ENCODE measurements at places on chromosomes 3 and 15. TPM values are rescaled to one million over a fixed set of nuclear protein-coding genes. Genes with fewer than 3 reads are reported as not detected.

GRCh38 chr3:172106989-172107388 is 67.6 kb downstream of the FNDC3B start:
- H3K4me1 ChIP-seq = peaks cover 66% of the 10 kb centered on the region
- no peak overlapping the region for H3K4me3 ChIP-seq
- H3K27ac ChIP-seq = peak overlapping the region; percentile 64
- peaks cover 10% of the 10 kb centered on the region for H3K36me3 ChIP-seq
- no peaks in the 10 kb centered on the region for H3K27me3 ChIP-seq

DNA sequence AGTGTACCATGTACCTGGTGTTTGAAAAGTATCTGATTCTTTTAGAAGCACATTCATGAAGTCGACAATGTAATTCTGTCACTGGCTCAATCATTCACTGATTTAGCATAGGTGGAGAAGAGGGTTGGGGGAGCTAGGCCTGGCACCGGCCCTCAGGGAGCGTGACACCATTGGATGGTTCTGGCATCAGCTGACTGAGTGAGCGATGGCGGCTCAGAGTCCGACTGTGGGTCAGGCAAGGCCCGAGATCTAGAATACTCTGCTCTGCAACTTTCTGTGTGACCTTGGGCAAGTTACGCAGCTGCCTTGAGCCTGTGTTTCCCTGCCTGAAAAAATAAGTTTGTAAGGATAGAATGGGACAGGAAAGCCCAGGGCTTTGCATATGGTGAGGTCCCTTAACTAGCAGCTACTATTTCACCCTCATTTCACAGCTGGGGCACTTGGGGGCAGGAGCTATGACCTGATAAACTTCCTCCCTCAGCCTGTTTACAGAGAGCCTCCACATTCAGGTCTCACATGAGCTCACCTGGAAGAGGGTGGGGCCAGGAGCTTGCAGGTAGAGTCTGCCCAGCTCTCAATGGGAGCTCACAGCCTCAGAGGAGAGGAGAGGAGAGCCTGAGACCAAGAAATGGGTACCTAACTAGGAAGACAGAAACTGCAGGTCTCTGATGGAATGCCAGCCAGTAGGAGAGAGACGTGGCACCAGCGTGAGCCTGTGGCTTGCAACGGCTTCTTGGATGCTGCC is 153.7 kb upstream of the TLE3 start:
- no peak overlapping the region for H3K27ac ChIP-seq
- H3K4me3 ChIP-seq = no peak overlapping the region

GRCh38 chr3:123481722-123482457 is 33.0 kb upstream of the ADCY5 start:
- H3K36me3 ChIP-seq = no peaks in the 10 kb centered on the region
- peaks cover 9% of the 10 kb centered on the region for H3K4me1 ChIP-seq
- H3K27ac ChIP-seq = no peak overlapping the region
- H3K4me3 ChIP-seq = no peak overlapping the region

DNA sequence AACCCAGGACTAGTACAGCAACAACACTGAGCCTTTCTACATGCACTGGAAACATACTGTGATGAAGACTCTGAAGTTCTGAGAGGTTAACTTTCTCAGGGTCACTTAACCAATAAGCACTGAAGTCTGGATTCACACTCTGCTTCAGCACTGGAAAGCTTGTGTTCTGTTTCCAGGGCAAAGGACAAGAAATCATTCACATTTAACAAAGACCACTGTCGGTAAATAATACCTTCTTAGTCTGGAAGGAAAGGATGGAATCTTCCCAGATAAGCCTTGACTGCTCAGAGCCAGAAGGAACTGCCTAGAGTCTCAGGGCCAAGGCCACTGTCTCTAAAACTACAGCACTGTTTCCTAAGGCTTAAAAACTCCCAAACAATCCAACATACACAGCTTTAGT is 4.3 kb upstream of the GLYCTK start:
- H3K36me3 ChIP-seq = no peaks in the 10 kb centered on the region
- H3K4me3 ChIP-seq = peak overlapping the region; percentile 72
- H3K27ac ChIP-seq = no peak overlapping the region
- no peak for DNase-seq
- H3K27me3 ChIP-seq = no peaks in the 10 kb centered on the region
- peaks cover 24% of the 10 kb centered on the region for H3K4me1 ChIP-seq

DNA sequence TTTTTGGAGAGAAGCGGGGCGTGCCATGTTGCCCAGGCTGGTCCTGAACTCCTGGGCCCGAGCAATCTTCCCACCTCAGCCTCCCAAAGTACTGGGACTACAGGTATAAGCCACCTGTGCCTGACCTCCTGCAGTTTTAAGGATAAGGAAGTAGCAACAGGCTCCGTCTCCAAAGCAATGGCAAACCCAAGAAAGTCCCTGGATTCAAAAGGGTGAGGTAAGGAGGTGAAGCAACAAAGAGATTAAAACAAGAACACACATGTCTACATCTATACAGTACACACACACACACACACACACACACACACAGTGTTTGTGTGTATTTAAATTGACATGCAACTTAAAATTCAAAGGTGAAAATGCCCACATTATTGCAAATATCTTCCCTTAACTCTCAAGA is 58.9 kb downstream of the ABCC5 start:
- peaks cover 10% of the 10 kb centered on the region for H3K36me3 ChIP-seq
- peaks cover 11% of the 10 kb centered on the region for H3K4me1 ChIP-seq
- no peak overlapping the region for H3K27ac ChIP-seq
- DNase-seq = no peak
- no peaks in the 10 kb centered on the region for H3K27me3 ChIP-seq

DNA sequence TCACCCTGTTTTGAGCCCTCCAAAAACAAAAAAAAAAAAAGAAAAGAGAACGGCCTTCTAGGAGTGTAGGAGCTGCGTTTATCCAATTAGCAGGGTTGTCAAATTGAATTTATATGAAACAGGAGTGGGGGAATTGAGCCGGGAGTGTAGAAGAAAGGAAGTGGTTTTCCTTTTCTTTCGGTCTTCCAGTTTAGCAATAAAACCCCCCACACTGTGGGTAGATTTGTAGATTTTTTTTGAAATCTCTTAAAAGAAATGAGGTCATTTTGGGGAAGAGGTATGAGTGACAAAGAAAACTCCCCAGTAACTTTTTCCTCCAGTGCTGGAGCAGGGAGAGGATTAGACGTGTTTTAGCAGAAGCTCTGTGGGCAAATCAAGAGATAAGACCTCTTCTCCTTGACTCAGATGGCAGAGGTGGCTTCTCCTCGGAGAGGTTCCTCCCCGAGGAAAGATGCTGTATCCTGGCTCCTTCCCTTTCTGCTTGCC is 30.8 kb downstream of the BOC start:
- H3K4me3 ChIP-seq = peak overlapping the region; percentile 89
- peaks cover 10% of the 10 kb centered on the region for H3K36me3 ChIP-seq

- no peaks in the 10 kb centered on the region for H3K27me3 ChIP-seq
- peaks cover 23% of the 10 kb centered on the region for H3K4me1 ChIP-seq
- no peak overlapping the region for H3K4me3 ChIP-seq
- no peak for DNase-seq
- H3K36me3 ChIP-seq = peaks cover 7% of the 10 kb centered on the region
These were observed 19.1 kb downstream of the ARMC8 start for GRCh38 chr3:138206196-138206595.

- H3K36me3 ChIP-seq = no peaks in the 10 kb centered on the region
- peaks cover 11% of the 10 kb centered on the region for H3K27me3 ChIP-seq
- H3K27ac ChIP-seq = no peak overlapping the region
- no peak for DNase-seq
These were observed 466.6 kb downstream of the IL5RA start for GRCh38 chr3:2643606-2644005.

- DNase-seq = no peak
- H3K4me3 ChIP-seq = no peak overlapping the region
- no peak overlapping the region for H3K27ac ChIP-seq
- H3K36me3 ChIP-seq = no peaks in the 10 kb centered on the region
These were observed 175.2 kb upstream of the ZPLD1 start for GRCh38 chr3:102259663-102260062.

DNA sequence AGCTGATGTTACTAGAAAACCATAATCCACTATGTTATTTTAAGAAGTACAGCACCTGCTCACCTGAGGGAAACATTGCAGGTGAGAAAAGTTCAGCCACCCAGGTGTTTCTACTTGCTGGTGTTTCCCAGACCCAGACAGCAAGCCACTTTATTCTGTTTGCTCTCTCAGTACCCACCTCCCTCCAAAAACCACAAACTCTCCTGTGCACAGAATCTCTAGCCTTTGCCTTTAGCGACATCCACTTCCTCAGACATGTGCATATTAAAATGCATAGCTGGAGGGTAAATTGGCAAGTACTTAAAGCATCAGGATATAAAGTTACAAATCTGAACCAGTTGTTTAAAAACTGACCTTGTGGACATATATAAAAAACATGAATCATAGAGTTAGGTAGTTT is 36.7 kb downstream of the VGLL3 start:
- H3K27ac ChIP-seq = no peak overlapping the region
- no peaks in the 10 kb centered on the region for H3K36me3 ChIP-seq
- H3K4me3 ChIP-seq = no peak overlapping the region

DNA sequence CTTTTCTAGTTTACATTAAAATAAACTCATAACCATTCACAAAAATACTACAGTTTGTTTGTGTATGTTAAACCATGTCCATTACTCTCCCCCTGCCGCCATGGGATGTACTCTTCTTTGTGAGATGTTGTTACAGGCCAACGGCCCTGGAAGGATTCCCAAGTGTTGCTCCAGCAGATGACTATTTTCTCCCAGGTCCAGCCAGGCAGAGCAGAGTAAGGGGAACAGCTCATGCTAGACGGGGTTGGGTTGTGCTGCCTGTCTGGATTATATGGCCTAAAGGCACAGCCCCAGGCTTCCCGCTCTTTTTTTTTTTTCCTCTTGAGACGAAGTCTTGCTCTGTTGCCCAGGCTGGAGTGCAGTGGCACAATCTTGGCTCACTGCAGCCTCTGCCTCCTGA is 24.5 kb upstream of the SLCO2A1 start:
- no peak overlapping the region for H3K27ac ChIP-seq
- peaks cover 30% of the 10 kb centered on the region for H3K4me1 ChIP-seq
- DNase-seq = no peak
- no peaks in the 10 kb centered on the region for H3K36me3 ChIP-seq

GRCh38 chr3:43248185-43248583 is 38.2 kb upstream of the SNRK start:
- no peak for DNase-seq
- no peak overlapping the region for H3K4me3 ChIP-seq
- H3K27ac ChIP-seq = no peak overlapping the region

- peaks cover 14% of the 10 kb centered on the region for H3K4me1 ChIP-seq
- no peak overlapping the region for H3K4me3 ChIP-seq
- H3K27ac ChIP-seq = peak overlapping the region; percentile 32
- H3K36me3 ChIP-seq = peaks cover 10% of the 10 kb centered on the region
These were observed 5.9 kb upstream of the ITPKA start for GRCh38 chr15:41487802-41488201.

GRCh38 chr3:32937331-32937730 is 14.1 kb upstream of the CCR4 start:
- H3K4me1 ChIP-seq = no peaks in the 10 kb centered on the region
- no peak for DNase-seq
- H3K27ac ChIP-seq = no peak overlapping the region
- no peak overlapping the region for H3K4me3 ChIP-seq

- H3K27me3 ChIP-seq = no peaks in the 10 kb centered on the region
- H3K27ac ChIP-seq = no peak overlapping the region
- H3K4me3 ChIP-seq = no peak overlapping the region
- no peaks in the 10 kb centered on the region for H3K36me3 ChIP-seq
- DNase-seq = no peak
- H3K4me1 ChIP-seq = peaks cover 12% of the 10 kb centered on the region
These were observed 80.0 kb downstream of the ATP10A start for GRCh38 chr15:25783134-25783533.

GRCh38 chr3:12522721-12523120 is 22.6 kb downstream of the MKRN2OS start:
- no peaks in the 10 kb centered on the region for H3K27me3 ChIP-seq
- peaks cover 26% of the 10 kb centered on the region for H3K36me3 ChIP-seq
- no peak overlapping the region for H3K4me3 ChIP-seq
- no peak overlapping the region for H3K27ac ChIP-seq
- no peak for DNase-seq

DNA sequence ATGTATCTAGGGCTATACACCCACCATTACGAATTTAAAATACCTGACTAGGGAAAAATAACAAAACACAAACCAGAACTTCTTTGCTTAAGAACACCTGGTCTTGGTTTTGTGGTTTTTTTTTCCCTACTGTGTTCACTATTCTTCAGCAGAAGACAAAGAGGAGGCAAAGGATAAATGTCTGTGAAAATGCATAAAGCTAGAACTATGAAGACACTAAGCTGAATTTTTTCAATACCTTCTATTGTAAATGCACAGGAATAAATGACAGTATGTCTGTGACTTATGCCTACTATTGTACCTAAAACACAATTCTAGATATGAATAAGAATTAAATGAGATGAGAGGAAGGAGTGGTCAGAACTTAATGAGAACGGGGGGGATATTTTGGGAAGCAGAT is 86.9 kb downstream of the TBL1XR1 start:
- H3K27ac ChIP-seq = no peak overlapping the region
- DNase-seq = no peak
- H3K4me1 ChIP-seq = peaks cover 42% of the 10 kb centered on the region
- no peaks in the 10 kb centered on the region for H3K27me3 ChIP-seq

- H3K4me3 ChIP-seq = no peak overlapping the region
- H3K4me1 ChIP-seq = peaks cover 23% of the 10 kb centered on the region
- H3K36me3 ChIP-seq = no peaks in the 10 kb centered on the region
- DNase-seq = no peak
These were observed 11.8 kb downstream of the OXSR1 start for GRCh38 chr3:38177181-38177580.

DNA sequence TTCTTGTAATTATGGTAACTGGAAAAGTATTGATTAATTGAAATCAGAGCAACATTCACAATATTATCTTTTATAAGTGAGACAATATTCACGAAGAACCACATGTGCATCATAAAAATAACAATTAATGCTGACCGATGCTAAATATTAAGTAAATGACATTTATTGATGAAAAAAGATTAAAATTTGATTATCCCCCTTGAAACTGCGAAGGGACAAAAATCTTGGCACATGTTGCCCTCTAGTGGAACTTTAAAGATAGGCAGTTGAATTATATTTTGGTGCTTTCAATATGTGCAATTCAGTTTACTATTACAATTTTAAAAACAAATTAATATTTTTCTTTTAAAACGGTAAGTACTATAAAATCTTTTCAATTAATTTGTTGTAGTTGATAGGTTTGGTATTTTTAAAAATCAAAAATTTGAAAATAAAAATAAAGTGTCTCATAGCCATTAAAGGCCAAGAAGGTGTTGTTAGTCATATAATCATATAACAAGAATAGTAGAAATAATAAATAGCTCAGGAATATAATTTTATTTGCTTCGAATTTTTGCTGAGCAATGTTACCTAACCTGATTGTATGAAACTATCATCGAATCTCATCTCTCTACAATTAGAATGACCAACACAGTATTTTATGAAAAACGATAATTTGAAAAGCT is 270.2 kb downstream of the ROBO1 start:
- H3K27ac ChIP-seq = no peak overlapping the region
- no peaks in the 10 kb centered on the region for H3K4me1 ChIP-seq
- DNase-seq = no peak
- no peaks in the 10 kb centered on the region for H3K27me3 ChIP-seq

Gene AADAC
- total RNA-seq = not detected

Gene FOXB1
- 5.9 TPM for total RNA-seq

Gene CCR2
- total RNA-seq = not detected

Gene MYLK
- total RNA-seq = 20.1 TPM

Gene LRRC31
- not detected for total RNA-seq
